ENCODE measurements at places on chromosomes 11 and 22.

- no peak for DNase-seq
These were observed 877.3 kb downstream of the BRD1 start for GRCh38 chr22:48950151-48950915.

DNA sequence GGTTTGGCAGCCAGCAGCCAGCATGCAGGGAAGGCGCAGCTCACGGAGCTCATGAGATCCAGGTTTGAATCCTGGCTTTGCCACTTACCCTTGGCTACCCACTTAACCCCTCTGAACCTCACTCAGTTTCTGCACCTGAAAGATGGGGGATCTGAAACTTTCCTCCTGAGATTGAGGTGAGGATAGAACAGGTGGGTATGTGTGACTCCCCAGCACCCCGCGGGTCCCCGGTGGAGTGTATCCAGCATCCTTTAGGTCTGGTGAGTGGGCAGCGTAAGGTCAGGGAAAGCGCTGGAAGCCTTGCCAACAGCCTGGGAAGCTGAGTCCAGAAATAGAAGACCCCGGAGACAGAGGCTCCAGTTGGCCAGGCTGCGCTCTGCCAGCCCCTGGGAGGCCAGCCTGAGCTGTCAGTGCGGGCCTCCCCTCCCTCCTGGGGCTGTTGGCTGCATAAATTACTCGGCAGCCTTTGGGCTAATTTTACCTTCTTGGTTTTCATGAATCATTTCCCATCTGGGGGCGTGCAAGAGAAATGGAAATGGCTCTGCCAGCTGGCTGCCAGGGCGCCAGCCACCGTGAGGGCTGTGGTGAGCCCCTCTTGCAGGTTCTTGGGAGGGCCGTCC, 17.6 kb downstream of the PRDM11 start:
- DNase-seq, result no peak

- DNase-seq, result no peak
These were observed 10.1 kb downstream of the LIN7C start for GRCh38 chr11:27496461-27496860.

DNA sequence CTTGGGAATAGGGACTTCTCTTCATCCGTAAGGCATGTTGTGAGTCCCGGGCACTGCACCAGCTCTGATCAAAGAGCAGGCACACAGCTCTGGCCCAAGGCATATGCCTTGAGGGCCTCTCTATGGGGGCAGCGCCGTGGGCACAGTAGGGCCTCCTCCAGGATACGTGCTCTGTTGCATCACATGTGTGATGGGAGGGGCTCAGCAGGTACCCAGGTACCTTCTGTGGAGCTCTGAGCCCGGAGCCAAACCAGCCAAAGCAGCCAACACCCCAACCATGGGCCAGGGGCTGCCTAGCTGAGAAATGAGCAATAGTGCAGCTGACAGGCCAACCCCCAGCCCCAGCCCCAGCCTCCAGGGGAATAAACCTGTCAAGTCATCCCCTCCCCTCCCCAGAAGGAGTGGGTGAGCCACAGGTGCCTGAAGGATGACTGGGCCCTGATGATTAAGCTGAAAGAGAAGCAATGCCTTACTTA, 79.7 kb upstream of the SHISAL1 start:
- DNase-seq, result no peak

GRCh38 chr11:87306262-87306851, 268.6 kb downstream of the TMEM135 start:
- no peak for DNase-seq

- no peak for DNase-seq
These were observed 819 bp upstream of the OTOG start for GRCh38 chr11:17546240-17546639.

DNA sequence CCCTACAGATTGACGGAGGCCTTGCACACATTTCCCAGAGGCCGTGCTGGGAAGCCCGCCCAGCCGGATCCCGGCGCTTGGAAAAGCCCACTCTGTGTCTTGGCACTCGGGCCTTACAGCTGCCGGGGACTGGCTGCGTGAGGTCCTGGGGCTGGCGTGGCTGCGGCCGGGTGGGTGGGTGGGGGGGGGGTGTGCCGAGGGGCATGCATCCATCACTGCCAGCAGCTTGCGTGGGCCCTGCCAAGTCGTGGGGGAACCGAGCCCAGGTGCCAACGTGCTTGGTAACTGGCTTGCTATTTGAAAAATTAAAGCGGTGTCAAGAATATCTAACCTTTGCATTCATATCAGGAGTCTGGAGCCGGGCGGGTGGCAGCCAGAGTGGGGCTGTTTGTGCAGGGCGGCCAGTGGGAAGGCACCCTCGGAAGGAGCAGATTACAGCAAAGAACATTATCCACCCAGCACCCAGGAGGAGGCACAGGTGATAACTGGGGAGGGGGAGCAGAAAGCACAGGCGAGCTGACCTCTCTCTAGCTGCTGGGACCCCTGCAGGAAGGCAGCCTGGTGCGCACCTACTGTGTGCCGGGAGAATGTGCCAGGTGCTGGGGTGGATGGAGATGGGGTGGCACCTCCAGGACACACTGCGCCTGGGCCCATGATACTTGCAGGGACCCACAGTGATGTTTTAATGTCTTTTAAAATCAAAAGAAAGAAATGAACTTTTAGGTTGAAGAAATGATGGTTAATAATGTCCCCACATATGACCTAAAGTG, 28.5 kb upstream of the SMIM38 start:
- DNase-seq, result no peak

GRCh38 chr11:26323837-26324236, 8.1 kb upstream of the ANO3 start:
- DNase-seq, result no peak

GRCh38 chr11:61144511-61145179, 16.6 kb downstream of the VPS37C start:
- no peak for DNase-seq

DNA sequence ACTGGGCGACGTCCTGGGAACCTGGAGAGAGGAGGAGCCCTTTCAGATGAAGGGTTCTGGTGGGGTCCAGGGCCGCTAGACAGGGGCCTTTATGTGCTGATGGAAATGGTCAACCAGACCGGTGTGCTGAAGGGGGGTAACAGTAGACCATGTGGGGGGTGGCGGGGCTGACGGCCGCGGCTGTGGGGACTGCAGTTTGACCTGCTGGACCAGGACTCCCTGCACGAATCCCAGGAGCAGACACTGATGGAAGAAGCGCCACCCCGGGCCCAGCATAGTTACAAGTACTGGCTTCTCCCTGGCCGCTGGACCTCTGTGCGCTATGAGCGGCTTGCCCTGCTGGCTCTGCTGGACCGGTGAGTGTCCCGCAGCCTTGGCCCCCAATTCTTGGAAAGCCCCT, 6.4 kb downstream of the PCNX3 start:
- DNase-seq, result no peak

- DNase-seq, result no peak
These were observed 435.4 kb downstream of the TMEM135 start for GRCh38 chr11:87473174-87473573.

DNA sequence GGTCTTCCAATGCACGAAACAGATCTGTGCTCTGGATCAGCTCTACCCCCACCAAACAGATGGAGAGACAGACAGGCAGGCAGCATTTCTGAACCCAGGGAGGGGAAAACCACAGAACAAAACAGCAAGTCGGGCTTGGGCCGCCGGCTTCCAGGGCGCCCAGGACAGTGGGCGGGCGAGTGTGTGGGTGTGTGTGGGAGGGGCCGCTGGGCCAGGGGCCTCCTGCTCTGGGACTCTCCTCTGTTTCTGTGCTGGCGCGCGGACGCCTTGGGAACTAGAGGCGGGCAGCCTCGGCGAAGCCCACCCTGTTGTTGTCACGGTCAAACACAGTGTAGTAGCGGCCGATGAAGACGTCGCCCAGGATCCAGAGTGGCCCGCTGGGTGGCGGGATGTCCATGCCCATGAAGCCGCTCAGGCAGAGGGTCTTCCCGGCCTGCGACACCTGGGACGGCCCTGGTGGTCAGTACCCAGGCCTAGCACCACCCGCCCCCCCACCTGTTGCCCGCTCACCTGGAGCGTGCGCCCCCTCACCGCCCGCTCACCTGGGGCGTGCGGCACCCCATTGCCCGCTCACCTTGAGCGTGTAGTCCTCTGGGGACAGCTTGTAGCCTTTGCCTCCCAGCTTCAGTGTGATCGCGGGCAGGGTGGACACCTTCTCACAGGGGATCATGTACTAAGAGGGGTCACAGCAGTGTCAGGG, 3.0 kb upstream of the IFITM10 start:
- DNase-seq, result no peak

GRCh38 chr22:24432059-24432853, 4.9 kb downstream of the ADORA2A start:
- DNase-seq, result no peak

- DNase-seq, result no peak
These were observed 40.7 kb upstream of the COMT start for GRCh38 chr22:19900707-19901436.

DNA sequence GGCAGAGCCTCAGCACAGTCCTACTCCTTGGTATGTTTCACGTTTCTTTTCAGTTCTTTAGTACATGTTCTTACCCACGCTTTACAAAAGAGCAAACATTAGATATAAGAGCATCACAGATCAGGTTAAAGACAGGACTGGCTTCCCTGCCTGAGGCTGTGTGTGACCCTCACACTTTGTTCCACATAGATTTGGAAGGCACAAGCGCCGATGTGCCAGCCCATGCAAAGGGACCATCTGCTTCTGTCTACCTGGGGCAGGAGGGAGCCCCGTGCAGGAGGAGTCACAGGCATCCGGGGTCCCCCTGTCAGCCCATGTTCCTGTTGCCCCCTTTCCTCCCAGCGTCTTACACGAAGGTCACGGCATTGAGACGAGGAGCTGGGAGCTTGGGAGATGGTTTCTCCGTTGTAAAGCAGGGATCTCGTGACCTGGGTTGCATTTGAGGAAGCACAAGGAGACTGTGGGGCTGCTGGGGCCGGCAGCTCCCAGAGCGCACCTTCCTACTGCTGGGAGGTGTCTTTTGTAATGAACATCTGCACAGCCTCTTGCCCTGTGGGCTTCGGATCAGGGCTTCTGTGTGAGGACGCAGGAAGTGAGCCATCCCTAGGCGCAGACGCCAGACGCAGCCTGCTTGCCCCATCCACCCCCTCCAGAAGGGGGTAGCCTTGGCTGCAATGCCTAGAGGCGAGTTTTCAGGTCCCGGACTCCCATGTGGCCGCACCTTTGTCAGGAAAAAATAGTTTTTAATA, 72.6 kb downstream of the SCN3B start:
- DNase-seq, result no peak

- peak; percentile 2 for DNase-seq
These were observed 74.6 kb upstream of the TEAD1 start for GRCh38 chr11:12599408-12600143.

DNA sequence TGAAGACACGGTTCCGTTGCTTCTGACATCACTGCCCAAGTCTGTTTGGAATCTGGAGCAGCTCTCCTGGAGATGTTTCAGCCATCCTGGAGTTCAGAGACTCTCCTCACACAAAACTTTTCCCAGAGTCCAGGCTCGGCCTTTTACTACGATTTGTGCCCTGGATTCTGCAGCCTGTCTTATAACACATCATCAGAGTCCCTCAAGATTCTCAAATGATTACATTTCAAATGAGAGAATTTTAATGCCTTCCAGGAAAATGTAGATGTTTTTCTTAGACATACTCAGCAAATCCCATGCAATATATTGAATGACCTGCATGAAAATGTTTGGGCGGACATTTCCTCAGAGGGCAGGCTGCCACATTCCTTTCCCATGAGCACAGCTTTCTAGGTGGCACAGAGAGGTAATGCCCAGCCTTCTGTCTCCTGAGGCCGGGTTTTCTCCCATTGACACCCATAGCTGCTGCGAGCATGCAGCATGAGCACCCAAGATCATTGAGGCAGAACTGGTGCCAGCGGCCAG, 129.1 kb downstream of the SNX19 start:
- DNase-seq, result no peak

DNA sequence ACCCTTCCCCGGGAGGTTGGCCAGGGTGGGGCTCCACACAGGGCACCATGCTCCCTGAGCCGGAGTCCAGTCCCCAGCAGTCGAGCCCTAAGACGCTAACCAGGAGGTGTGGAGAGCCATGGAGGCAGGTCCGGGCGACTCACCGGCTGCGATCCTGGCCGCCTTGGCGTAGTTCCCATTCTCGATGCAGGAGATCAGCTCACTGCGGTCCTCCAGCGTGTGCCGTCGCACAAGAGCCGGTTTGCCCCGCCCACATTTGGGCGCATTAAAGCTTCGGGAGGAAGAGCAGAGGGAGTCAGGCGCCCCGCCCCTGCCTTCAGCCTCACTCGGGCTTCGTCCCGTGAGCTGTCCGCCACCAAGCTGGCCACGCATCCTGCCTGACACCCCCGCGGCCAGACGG, 50.8 kb downstream of the BRD1 start:
- DNase-seq, result no peak

GRCh38 chr22:44686873-44687600, 15.0 kb upstream of the PRR5 start:
- no peak for DNase-seq

DNA sequence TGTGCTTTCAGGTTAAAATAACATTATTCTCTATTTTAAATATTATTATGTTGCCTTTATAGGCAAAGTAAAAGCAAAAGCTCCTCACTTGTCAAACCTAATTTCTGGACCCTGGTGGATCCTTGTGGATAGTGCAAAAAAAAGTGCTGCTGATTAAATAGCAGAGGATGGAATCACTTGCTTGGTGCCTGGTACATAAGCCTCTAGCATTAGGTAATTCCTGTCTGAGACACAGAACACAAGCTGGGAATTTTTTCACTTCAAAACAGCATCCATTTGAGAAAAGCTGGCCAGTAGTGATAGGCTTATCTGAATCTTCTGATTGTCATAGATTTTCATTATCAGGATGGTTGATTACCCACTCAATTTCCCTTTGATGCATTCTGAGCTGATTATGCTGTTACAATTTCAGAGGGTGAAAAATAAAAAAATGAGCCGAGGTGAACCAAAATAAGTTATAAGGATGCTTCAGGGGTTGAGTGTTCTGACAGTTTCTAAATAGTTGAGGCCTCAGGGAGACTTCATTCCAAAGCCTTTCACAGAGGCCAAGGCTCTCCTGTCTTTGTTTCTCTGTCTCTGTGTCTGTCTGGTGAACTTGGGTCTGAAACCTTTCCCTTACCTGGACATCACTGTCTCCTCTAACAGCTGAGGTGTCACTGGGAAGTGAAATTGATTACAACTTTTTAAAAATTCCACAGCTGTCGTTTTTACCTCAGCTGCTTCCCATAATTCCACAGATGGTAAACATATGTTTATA, 242.9 kb downstream of the NELL1 start:
- no peak for DNase-seq

GRCh38 chr11:132472411-132473172, 1059.7 kb downstream of the OPCML start:
- no peak for DNase-seq

DNA sequence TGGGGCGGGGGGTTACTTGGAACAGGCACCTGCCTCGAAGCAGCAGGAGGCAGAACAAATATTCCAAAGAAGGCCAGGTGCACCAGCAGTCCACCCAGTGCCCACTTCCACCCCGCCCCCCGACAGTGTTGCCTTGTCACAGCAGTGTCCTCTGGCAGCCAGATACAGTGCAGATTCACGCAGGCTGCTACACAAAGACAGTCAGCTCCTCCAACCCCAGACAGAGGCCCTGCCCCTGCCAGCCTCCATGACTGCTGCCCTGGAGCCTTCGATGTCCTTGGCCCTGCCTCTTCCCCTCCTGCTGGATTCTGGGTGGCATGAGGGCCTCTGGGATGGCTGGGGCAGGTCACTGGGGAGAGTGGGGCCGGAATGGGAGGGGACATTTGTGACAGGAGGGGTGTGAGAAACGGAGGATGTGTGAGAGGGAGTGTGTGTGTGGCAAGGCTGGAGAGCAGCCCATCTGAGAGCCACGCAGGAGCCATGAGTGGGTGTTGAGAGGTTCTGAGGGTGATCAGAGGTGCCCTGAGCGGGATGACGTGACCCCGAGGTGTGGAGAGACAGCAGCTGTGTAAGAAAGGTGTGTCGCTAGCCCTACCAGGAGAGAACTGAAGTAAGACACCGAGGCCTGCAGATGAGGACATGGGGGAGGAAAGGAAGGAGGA, 173.7 kb downstream of the CEP164 start:
- no peak for DNase-seq

Data from stimulated activated CD8-positive, alpha-beta memory T cell treated with anti-CD3 and anti-CD28 coated beads, Interleukin-2, amount 100 ng/mL, for 1 hour (primary cell).